Transverse colon (tissue), 4 donors: ENCODE measurements at places on chromosomes 4 and X.

- DNase-seq, result no peak
Observed at GRCh38 chr4:6758728-6759127, 23.8 kb upstream of the KIAA0232 start.

DNA sequence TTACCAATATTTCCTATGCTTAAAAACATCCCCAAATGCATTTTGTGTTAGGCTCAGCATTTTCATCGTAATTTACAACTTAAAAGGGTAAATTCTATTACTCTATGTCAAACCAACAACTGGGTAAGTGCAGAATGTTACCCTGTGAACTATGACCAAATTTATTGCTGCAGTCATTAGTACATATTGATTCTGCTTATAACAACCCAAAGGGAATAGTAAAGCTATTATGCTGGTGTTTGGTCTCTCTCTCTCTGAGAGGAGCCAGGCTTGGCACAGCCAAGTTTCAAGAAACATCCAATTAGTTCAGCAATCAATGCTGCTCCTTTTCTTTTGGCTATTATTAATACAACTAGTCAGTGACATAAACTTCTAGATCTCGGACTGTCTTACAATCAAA is 747.7 kb downstream of the CENPC start:
- DNase-seq, result no peak

GRCh38 chr4:77881460-77882295 is 19.0 kb downstream of the MRPL1 start:
- DNase-seq, result no peak

- no peak for DNase-seq
Observed at GRCh38 chr4:158669310-158669709, 2.4 kb downstream of the C4orf46 start.

- DNase-seq, result no peak
Observed at GRCh38 chr4:115850799-115851509, 737.5 kb upstream of the NDST4 start.

DNA sequence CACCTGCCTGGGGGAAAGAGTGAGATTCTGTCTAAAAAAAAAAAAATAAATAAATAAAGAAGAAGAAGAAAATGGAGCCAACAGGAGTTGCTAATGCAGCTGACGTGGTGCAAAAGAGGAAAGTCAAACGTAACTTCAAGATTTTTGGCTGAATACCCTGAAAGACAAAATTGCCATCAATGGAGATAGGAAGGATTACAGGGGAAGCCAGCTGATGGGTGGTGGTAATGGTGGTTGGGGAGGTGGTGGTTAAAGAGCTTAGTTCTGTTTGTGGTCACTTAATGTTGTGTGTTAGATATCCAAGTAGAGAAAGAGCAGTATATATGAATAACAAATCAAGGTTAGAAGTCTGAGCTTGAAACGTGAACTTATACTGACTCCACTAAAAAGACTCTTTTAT is 225.4 kb downstream of the ARHGAP24 start:
- DNase-seq, result no peak

DNA sequence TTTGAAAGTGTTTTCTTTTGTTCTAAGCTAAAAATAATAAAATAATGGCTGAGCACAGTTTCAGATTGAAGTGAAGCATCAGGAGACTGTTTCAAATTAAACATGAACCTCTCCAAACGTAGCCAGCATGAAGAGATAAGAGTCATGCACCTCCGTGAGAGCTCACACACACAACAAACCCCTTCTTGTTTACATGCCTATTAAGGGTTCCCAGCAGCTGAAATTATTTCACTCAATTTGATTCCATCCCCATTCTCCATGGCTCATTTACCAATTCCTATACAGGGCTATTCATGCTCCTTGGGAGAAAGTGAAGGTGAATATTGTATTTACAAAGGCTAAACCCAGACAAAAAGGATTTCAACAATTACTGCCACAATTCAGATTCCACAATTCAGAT is 954.1 kb upstream of the INTU start:
- no peak for DNase-seq

DNA sequence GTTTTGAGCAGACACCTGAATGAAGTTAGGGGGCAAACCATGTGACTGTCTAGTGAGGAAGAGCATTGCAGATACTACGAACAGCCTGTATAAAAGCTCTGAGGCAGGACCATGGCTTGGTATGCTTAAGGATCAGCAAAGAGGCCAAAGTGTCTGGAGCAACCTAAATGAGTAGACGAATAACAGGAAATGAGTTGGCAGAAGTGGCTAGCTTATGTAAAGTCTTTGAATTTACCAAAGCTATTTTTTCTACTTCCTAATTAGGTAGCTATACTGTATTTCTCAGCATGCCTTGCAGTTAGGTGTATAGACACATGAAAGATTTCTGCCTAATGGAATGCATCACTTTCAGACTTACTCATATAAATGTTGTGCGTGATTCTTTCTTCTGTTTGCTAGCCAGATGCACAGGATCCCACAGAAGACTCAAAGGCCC is 9.3 kb upstream of the GPRIN3 start:
- no peak for DNase-seq
